Heart left ventricle (tissue), 16 donors: ENCODE measurements at places on chromosomes 2 and 18.

DNA sequence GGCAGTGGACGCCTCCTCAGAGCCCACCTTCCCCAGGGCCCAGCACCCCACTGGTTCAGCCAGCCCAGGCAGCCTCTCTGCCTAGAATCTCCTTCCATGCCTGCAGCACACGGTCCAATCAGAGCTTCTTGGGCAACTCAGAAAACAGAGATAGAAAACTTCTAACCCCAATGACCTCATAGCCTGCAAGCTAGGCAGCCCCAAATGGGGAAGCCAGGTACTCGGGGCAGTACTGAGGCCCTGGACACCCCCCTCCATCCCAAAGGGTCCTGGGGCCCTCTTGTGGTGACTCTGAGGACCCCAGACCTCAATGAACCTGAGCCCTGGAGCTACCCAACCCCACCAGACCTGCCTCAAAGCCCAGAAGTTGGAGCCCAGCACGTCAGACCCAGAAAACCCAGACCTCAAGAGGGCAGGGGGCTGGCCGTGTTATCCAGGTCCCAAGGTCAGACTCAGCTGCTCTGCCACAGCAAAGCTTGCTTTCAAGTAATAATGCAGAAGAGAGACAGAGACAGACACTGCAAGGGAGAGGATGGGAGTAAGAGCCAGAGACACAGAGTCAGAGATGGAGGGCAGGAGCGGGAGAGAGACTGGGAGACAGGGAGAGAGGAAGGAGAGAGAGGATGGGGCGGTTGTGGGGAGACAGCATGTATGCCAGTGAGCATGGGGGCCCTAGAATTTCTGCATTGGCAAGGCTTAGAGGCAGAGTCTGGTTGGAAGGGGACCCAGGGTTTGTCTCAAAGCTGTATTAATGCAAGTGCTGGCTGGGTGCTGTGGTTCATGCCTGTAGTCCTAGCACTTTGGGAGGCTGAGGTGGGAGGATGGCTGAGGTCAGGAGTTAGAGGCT lies 28.2 kb downstream of the SERTAD2 start:
- no peak overlapping the region for H3K27ac ChIP-seq
- no peaks in the 10 kb centered on the region for H3K4me1 ChIP-seq
- H3K27me3 ChIP-seq: no peaks in the 10 kb centered on the region
- no peak overlapping the region for H3K4me3 ChIP-seq

DNA sequence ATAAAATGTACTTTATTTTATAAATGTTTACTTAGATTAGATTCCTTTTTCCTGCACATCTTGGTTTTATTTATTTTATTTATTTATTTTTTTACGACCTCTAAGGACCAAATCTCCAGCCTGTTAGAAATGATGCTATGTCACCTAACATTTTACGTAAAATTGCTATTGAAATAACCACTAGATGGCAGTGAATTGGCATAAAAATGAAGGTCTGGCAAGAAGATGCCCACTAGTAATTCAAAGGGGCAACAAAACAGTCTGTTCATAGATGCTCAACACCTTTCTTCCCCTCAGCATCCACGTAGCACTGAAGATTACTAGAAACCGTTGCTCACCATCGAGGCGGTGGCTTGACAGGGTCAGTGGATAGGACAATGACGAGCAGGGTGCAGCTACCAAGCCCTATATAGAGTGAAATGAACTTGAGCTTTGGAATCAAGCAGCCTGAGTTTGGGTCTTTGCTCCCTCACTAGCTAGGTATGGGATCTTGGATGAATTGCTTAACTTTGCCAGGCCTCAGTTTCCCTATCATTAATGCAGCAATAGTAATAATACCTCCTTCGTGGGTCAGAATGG lies 128.7 kb upstream of the L3MBTL4 start:
- no peak overlapping the region for H3K4me3 ChIP-seq
- no peaks in the 10 kb centered on the region for H3K4me1 ChIP-seq
- no peak for DNase-seq

DNA sequence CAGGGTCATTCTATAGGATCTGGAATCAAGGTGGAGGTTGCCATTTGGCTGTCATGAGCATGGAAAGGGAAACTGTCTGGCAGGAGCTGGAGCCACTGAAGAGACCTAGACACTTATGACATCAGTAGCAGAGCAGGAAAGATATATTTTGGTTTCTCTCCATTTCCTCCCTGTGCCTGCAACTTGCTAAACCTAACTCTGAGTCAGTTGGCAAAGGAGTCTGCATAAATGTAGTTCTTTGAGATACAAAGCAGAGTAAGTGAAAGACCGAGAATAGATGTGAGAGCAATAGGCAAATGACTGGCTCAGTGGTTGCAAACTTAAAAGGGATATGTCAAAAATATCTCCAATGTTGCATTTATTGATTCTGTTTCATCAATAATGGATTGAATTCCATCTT lies 757.7 kb downstream of the KCNJ3 start:
- no peak for DNase-seq
- no peak overlapping the region for H3K27ac ChIP-seq
- no peaks in the 10 kb centered on the region for H3K4me1 ChIP-seq
- H3K4me3 ChIP-seq: no peak overlapping the region

GRCh38 chr2:109139865-109140396 lies 10.9 kb downstream of the SH3RF3 start:
- no peak overlapping the region for H3K27ac ChIP-seq
- H3K36me3 ChIP-seq: no peaks in the 10 kb centered on the region
- DNase-seq: no peak
- H3K4me3 ChIP-seq: no peak overlapping the region

DNA sequence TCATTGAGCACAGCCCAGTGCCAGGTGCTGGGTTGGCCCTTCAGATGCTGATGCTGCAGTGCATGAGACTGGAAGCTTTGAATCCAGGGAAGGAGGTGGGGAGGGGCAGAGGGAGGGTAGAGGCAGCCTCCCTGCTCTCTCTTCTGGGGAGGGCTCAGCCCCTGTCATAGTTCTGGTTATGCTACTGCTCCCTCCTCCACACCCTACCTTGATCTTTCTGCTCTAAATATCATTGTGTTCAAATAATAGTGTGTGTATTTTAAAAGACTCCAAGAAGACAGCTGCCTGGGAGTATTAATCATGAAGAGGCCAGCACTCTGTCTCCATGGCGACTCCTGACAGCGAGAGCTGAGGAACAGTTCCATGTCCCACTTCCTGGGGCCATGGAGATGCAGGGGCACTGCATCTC lies 3.8 kb upstream of the EGR4 start:
- DNase-seq: no peak
- no peak overlapping the region for H3K27ac ChIP-seq
- H3K27me3 ChIP-seq: peaks cover 42% of the 10 kb centered on the region
- no peaks in the 10 kb centered on the region for H3K36me3 ChIP-seq
- peaks cover 14% of the 10 kb centered on the region for H3K4me1 ChIP-seq

- no peak for DNase-seq
- H3K4me3 ChIP-seq: no peak overlapping the region
- H3K27me3 ChIP-seq: no peaks in the 10 kb centered on the region
- H3K36me3 ChIP-seq: no peaks in the 10 kb centered on the region
Observed at GRCh38 chr2:237615631-237616249, 11.6 kb upstream of the LRRFIP1 start.

- no peaks in the 10 kb centered on the region for H3K4me1 ChIP-seq
- H3K27ac ChIP-seq: no peak overlapping the region
- H3K36me3 ChIP-seq: peaks cover 3% of the 10 kb centered on the region
- no peak for DNase-seq
- H3K27me3 ChIP-seq: no peaks in the 10 kb centered on the region
Observed at GRCh38 chr2:231455222-231455621, 9.1 kb downstream of the NCL start.

DNA sequence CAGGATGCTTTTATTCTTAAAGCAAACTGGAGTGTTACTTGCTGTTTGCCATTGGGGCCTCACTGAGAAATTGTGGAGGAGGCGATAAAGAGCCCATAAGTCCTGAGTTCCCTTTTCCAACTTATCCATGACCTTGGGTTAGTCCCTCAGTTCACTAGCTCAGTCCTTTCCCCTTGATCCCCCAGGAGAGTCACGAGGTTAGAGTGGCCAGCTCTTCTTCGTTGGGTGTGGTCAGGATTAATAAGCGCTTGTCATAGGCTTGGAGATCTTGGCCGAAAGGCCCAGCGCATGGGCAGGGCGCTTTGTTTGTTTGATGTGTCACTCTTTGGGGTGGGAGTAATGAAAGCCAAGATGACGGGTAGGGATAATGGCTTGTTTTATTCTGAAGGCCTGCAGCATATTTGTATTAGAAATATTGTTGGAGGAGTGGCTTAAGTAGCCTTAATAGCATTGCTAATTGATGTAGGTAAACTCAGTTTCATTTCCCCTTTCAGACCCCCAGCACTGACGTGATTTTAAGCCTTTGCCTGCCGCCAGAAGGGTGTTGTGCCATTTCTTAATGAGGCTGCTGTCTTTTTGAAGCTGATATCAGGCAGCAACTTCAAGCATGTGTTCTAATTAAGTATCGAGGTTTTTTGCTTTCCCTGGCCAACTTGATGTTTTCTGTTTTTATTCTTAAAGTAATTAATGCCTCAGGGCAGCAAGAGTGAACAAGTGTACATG lies 15.7 kb downstream of the GRHL1 start:
- H3K27me3 ChIP-seq: no peaks in the 10 kb centered on the region
- peaks cover 4% of the 10 kb centered on the region for H3K36me3 ChIP-seq
- no peak overlapping the region for H3K4me3 ChIP-seq
- H3K27ac ChIP-seq: no peak overlapping the region
- DNase-seq: no peak

DNA sequence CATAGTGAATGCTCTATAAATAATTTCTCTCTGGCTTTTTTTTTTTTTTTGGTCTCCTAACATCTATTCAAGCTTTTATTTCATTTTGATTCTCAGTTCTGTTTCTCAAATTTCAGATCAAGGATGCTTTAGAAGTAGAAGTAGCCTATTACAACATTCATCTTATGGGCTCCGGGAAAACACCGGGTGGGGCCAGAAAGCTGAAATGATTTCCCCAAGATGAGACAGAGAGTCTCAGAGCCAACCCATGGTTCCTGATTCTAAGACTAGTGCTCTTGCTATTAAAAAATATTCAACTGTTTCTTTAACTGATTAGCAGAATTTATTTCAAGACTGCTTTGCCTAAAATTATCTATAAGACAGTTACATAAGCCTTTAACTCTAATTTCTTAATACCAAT lies 147.2 kb upstream of the CCDC68 start:
- H3K36me3 ChIP-seq: no peaks in the 10 kb centered on the region
- H3K27ac ChIP-seq: no peak overlapping the region
- H3K4me3 ChIP-seq: no peak overlapping the region
- no peak for DNase-seq
- peaks cover 19% of the 10 kb centered on the region for H3K4me1 ChIP-seq

- H3K36me3 ChIP-seq: peaks cover 39% of the 10 kb centered on the region
- no peak for DNase-seq
- H3K4me3 ChIP-seq: no peak overlapping the region
Observed at GRCh38 chr2:189803431-189803830, 19.2 kb downstream of the PMS1 start.

GRCh38 chr2:60339286-60339685 lies 214.2 kb downstream of the BCL11A start:
- H3K4me1 ChIP-seq: no peaks in the 10 kb centered on the region
- no peaks in the 10 kb centered on the region for H3K36me3 ChIP-seq
- DNase-seq: no peak

- H3K27ac ChIP-seq: no peak overlapping the region
- H3K4me1 ChIP-seq: no peaks in the 10 kb centered on the region
- peak; percentile 49 for DNase-seq
- H3K27me3 ChIP-seq: no peaks in the 10 kb centered on the region
- H3K36me3 ChIP-seq: no peaks in the 10 kb centered on the region
Observed at GRCh38 chr18:49898421-49898820, 85.1 kb upstream of the ACAA2 start.

GRCh38 chr2:166180951-166181812 lies 53.4 kb upstream of the SCN1A start:
- no peak overlapping the region for H3K27ac ChIP-seq
- no peaks in the 10 kb centered on the region for H3K36me3 ChIP-seq
- H3K27me3 ChIP-seq: no peaks in the 10 kb centered on the region
- DNase-seq: no peak
- no peaks in the 10 kb centered on the region for H3K4me1 ChIP-seq
- no peak overlapping the region for H3K4me3 ChIP-seq

- H3K36me3 ChIP-seq: no peaks in the 10 kb centered on the region
- H3K27ac ChIP-seq: no peak overlapping the region
- H3K4me1 ChIP-seq: no peaks in the 10 kb centered on the region
Observed at GRCh38 chr18:48391868-48392267, 17.3 kb downstream of the ZBTB7C start.

DNA sequence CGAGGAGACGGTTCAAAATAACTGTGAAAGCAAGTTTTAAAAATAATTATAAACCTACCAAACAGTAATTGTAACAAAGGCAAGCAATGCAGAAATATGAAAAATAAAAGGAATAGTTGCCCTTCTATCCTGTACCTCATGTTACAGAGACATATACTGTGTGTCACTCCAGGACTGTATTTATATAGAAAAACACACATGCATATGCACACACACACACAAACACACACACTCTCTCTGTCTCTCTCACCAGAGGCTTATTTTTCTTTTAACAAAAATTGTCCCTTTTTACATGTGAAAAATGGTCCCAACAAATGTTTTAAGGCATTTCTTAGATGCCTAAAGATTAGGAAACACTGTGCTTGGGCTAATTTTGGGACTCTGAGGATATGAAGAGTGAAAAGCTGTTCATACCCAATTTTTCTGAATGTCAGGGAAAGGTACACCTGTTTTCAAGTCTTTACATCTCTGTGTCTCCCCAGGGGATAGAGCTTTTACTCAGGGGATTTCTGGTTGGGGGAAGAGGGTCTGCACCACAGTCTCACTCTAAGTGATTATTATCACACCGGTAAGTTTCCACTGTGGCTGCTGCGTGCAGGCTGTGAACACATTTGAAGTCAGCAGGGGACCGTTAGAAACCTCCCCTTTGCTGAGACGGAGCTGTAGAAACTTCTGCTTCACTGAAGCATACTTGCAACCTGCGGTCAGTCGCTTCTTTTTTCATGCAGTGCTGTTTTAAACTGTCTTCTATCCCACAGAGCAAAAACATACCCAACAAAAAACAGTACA lies 51.4 kb upstream of the SPAG16 start:
- H3K27me3 ChIP-seq: no peaks in the 10 kb centered on the region
- H3K36me3 ChIP-seq: no peaks in the 10 kb centered on the region
- H3K4me3 ChIP-seq: no peak overlapping the region
- H3K27ac ChIP-seq: no peak overlapping the region
- no peak for DNase-seq
- H3K4me1 ChIP-seq: no peaks in the 10 kb centered on the region

DNA sequence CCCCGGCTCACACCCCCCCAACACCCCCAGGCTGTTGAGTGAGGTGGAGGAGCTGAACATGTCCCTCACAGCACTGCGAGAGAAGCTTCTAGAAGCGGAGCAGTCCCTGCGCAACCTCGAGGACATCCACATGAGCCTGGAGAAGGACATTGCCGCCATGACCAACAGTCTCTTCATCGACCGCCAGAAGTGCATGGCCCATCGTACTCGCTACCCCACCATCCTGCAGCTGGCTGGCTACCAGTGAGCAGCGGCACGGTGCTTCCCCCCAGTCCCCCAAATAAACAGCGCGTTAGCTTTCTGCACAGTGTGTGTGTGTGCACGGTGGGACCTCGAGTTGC lies 5.3 kb downstream of the TEKT4 start:
- no peak for DNase-seq
- H3K36me3 ChIP-seq: no peaks in the 10 kb centered on the region
- H3K27ac ChIP-seq: no peak overlapping the region
- H3K27me3 ChIP-seq: peaks cover 13% of the 10 kb centered on the region
- H3K4me1 ChIP-seq: no peaks in the 10 kb centered on the region
- H3K4me3 ChIP-seq: no peak overlapping the region
